ENCODE measurements at places on chromosomes 1 and 21. TPM values are rescaled to one million over a fixed set of nuclear protein-coding genes. Genes with fewer than 3 reads are reported as not detected.

- H3K27me3 ChIP-seq, result no peaks in the 10 kb centered on the region
- no peaks in the 10 kb centered on the region for H3K36me3 ChIP-seq
- DNase-seq, result no peak
- H3K4me3 ChIP-seq, result no peak overlapping the region
Observed at GRCh38 chr1:56484695-56485094, 94.7 kb downstream of the PLPP3 start.

- H3K27ac ChIP-seq, result no peak overlapping the region
- DNase-seq, result peak; percentile 34
- H3K36me3 ChIP-seq, result peaks cover 52% of the 10 kb centered on the region
- peaks cover 18% of the 10 kb centered on the region for H3K4me1 ChIP-seq
Observed at GRCh38 chr1:232472485-232473041, 157.4 kb downstream of the SIPA1L2 start.

- no peaks in the 10 kb centered on the region for H3K36me3 ChIP-seq
- no peaks in the 10 kb centered on the region for H3K4me1 ChIP-seq
- H3K27me3 ChIP-seq, result no peaks in the 10 kb centered on the region
- no peak overlapping the region for H3K27ac ChIP-seq
- DNase-seq, result no peak
Observed at GRCh38 chr1:218255090-218255489, 30.0 kb upstream of the RRP15 start.

DNA sequence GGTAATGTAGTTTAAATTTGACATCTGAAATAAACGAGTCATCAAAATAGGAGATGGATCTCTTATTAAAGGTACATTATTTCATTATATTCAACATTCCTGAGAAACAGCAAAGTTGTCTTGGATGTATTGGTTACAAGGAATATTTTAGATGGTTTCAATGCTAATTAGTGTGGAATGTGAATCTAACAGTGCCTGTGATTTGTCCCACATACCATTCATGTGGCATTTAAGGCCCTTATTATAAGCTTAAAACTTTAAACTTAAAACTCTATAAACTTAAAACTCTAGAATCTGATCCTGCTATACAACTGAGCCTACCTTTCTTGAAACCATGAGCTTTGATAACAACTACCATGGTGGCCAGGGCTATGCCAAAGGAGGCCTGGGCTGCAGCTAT is at the start of gene KRTAP22-1:
Gene KRTAP22-1, plus strand, starts transcription at position 301 of the 400 bp plus-strand sequence.
- no peak within 1 kb of the TSS for H3K4me3 ChIP-seq
- no peaks in the 10 kb centered on the region for H3K36me3 ChIP-seq
- no peaks in the 10 kb centered on the region for H3K27me3 ChIP-seq
- no peak within 1 kb of the TSS for H3K27ac ChIP-seq
- H3K4me1 ChIP-seq, result no peaks in the 10 kb centered on the region

DNA sequence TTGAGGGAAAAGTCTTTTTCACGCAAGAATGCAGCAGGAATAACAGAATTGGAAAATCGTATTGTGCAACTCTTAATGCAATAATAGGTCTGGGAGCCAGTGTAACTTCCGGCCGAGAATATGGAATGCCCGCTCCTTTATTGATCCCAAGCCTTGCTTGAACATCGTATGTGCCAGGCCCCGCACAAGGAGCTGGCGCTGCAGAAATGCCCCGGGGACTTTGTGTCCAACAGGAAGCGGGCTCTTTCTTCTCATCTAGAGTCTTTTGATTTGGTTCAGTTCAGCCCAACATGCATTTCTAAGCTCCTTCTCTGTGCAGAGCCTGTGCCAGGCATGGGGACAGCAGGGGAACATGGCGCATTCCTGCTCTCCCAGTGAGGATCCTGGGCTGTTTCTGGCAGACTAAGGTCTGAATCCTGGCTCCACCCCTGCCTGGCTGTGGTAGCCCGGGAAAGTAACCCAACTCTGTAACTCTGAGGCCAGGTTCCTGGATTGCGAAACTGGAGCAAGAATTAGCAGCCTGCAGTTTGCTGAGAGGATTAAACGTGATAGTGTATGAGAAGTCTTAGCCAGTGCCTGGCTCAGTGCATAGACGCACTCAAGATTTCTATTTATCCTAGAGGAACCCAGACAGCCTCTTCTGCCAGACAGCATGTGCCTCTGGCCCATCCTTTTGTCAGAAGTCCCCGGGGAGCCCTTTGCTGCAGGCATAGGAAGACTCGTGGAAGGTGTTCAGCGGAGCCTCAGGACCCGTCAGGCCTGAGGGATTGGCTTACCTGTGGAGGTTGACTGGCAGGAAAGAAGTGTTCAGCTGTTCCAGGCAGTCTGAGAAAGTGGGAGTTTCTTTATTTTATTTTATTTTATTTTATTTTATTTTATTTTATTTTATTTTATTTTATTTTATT is 987 bp upstream of the CDCP2 start:
- H3K27ac ChIP-seq, result no peak overlapping the region
- H3K4me1 ChIP-seq, result no peaks in the 10 kb centered on the region
- no peaks in the 10 kb centered on the region for H3K27me3 ChIP-seq
- no peak overlapping the region for H3K4me3 ChIP-seq
- no peak for DNase-seq

GRCh38 chr1:94194079-94194865 is 43.1 kb downstream of the ARHGAP29 start:
- H3K27me3 ChIP-seq, result no peaks in the 10 kb centered on the region
- no peak for DNase-seq
- no peaks in the 10 kb centered on the region for H3K36me3 ChIP-seq
- H3K4me1 ChIP-seq, result peaks cover 12% of the 10 kb centered on the region

- H3K4me1 ChIP-seq, result peaks cover 12% of the 10 kb centered on the region
- H3K36me3 ChIP-seq, result no peaks in the 10 kb centered on the region
- no peak for DNase-seq
- H3K27me3 ChIP-seq, result no peaks in the 10 kb centered on the region
Observed at GRCh38 chr1:206082831-206083695, 30.1 kb downstream of the RHEX start.

GRCh38 chr1:29306471-29307140 is 70.3 kb downstream of the PTPRU start:
- no peaks in the 10 kb centered on the region for H3K27me3 ChIP-seq
- H3K27ac ChIP-seq, result no peak overlapping the region
- H3K36me3 ChIP-seq, result no peaks in the 10 kb centered on the region
- no peak for DNase-seq
- peaks cover 12% of the 10 kb centered on the region for H3K4me1 ChIP-seq

- no peak overlapping the region for H3K27ac ChIP-seq
- H3K36me3 ChIP-seq, result no peaks in the 10 kb centered on the region
- no peaks in the 10 kb centered on the region for H3K4me1 ChIP-seq
- no peaks in the 10 kb centered on the region for H3K27me3 ChIP-seq
Observed at GRCh38 chr1:8796812-8797211, 20.6 kb downstream of the RERE start.

GRCh38 chr1:225479996-225480720 is 52.3 kb upstream of the LBR start:
- H3K4me1 ChIP-seq, result no peaks in the 10 kb centered on the region
- no peak overlapping the region for H3K27ac ChIP-seq
- no peaks in the 10 kb centered on the region for H3K27me3 ChIP-seq
- no peaks in the 10 kb centered on the region for H3K36me3 ChIP-seq
- no peak for DNase-seq
- H3K4me3 ChIP-seq, result no peak overlapping the region

DNA sequence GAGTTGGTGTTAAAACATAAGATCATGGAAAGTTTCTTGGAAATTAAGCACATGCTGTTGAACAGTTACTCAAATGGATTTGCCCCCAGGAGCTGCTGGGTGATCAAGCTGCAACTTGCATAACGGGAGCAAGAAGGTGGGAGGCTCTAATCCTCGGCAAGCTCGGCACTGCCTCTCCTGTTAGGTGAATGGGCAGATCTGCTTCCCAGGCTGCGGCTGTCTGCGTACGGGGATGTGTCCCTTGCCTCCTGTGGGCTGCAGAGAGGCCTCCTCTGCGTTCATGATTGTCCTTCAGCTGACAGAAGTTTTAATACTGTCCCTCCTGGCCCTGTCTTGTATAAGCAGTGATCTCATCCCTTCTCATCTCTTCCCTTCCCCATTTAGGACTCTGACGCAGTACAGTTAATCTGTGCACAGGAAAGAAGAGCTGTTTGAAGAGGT is 36.7 kb downstream of the ATP1A1 start:
- peak overlapping the region; percentile 95 for H3K27ac ChIP-seq
- H3K4me1 ChIP-seq, result peaks cover 50% of the 10 kb centered on the region

- no peak overlapping the region for H3K27ac ChIP-seq
- peak; percentile 15 for DNase-seq
- H3K4me1 ChIP-seq, result peaks cover 4% of the 10 kb centered on the region
- no peaks in the 10 kb centered on the region for H3K36me3 ChIP-seq
Observed at GRCh38 chr1:167829868-167830267, 84.1 kb downstream of the ADCY10 start.

DNA sequence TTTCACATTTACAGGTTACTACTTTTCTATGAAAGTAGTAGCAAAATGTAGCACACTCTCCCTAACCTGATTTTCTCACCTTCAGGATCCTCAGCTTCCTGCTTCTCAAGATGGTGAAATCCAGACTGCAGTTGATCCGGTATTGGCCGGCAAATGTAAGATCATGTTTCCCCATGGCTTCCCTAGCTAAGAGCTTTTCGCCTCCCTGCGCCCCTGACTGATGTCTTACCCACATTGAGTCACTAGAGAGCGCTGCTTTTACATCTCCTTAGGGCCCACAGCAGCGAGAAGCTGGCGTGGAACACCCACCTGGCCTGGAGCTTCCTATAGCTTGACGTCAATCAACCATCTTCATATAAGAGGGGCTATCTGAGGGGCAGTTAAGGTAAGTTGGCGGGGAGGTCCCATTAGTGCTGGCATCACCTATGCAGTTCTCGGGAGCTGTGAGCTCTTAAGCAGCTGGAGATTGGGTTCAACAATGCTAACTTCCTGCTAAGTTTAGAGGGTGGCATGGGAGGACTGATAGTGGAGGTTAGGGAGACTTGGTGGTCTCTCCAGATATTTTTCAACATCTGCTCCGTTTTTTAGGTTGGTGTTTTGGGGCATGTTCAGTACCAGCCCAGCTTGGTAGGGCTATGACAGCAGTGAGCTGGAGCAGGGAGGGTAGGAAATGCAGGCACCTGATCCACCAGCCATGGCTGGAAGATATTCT is 5.5 kb downstream of the PTPN7 start:
- H3K4me3 ChIP-seq, result no peak overlapping the region
- peaks cover 3% of the 10 kb centered on the region for H3K4me1 ChIP-seq
- peak; percentile 84 for DNase-seq
- no peaks in the 10 kb centered on the region for H3K27me3 ChIP-seq

DNA sequence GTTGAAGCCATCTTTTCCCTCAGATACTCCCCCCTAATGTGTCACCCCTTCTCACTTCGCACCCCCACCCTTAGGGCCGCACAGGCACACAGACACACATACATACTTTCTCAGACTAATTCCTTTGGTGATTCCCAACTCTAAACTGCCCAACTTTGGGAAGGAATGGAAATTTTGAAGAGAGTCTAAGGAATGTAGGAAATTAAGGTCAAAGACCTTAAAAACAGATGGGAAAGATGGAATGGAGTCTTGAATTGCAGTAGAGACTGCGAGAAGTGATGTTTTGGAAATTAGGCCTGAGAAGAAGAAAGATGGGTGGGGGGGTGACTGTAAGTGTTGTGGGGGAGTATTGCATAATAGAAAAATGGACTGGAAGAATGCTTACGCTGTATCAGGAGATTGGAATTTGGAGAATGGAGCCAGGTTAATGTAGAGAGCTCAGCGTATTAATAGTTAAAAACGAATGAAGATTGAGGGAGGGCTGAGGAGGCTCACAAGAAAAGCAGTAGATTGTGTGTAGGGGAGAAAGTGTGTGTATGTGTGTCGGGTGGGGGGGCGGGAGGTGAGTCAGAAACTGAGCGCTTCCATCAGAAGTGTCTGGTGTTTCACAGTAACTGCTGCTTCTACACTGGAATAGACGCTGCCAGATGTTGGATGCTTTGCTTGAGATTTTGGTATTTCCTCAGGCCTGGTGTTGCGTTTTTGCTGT is 1.7 kb downstream of the PIP5K1A start:
- peak; percentile 10 for DNase-seq
- H3K27me3 ChIP-seq, result no peaks in the 10 kb centered on the region
- H3K4me3 ChIP-seq, result peak overlapping the region; percentile 77
- H3K27ac ChIP-seq, result peak overlapping the region; percentile 94
- peaks cover 3% of the 10 kb centered on the region for H3K36me3 ChIP-seq
- H3K4me1 ChIP-seq, result peaks cover 6% of the 10 kb centered on the region

- H3K27me3 ChIP-seq, result no peaks in the 10 kb centered on the region
- no peak for DNase-seq
- H3K4me1 ChIP-seq, result peaks cover 20% of the 10 kb centered on the region
- no peaks in the 10 kb centered on the region for H3K36me3 ChIP-seq
Observed at GRCh38 chr1:167268347-167268787, 47.7 kb downstream of the POU2F1 start.

GRCh38 chr1:19208710-19209438 is 1.2 kb downstream of the UBR4 start:
- H3K36me3 ChIP-seq, result no peaks in the 10 kb centered on the region
- H3K27ac ChIP-seq, result peak overlapping the region; percentile 90
- peaks cover 39% of the 10 kb centered on the region for H3K4me1 ChIP-seq
- H3K27me3 ChIP-seq, result no peaks in the 10 kb centered on the region

- no peaks in the 10 kb centered on the region for H3K36me3 ChIP-seq
- no peaks in the 10 kb centered on the region for H3K27me3 ChIP-seq
- H3K4me3 ChIP-seq, result no peak overlapping the region
- no peak overlapping the region for H3K27ac ChIP-seq
- no peaks in the 10 kb centered on the region for H3K4me1 ChIP-seq
- no peak for DNase-seq
Observed at GRCh38 chr1:112852276-112852675, 103.7 kb downstream of the SLC16A1 start.

GRCh38 chr1:177629526-177629925 is 340.3 kb downstream of the SEC16B start:
- no peak overlapping the region for H3K4me3 ChIP-seq
- H3K36me3 ChIP-seq, result no peaks in the 10 kb centered on the region
- H3K27ac ChIP-seq, result no peak overlapping the region
- H3K4me1 ChIP-seq, result no peaks in the 10 kb centered on the region

DNA sequence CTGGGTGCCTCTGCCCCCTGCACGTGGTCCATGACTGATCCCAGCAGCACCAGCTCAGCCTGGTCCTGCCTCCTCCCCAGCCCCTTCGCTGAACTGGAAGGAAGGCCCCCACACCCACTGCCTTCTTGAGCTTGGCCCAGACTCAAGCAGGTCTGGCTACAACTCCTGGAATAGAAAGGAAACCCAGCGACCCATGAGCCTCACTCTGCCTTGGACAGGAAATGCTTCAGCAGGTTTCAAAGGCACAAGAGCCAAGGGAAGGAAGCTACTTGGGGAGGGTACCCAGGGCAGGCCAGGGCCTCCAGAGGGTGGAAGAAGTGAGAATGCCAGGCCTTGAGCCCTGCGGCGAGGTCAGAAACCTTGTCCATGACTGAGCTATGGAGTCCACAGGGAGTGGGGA is 35.9 kb upstream of the RD3 start:
- H3K4me1 ChIP-seq, result no peaks in the 10 kb centered on the region
- no peak for DNase-seq
- H3K27ac ChIP-seq, result no peak overlapping the region
- no peaks in the 10 kb centered on the region for H3K36me3 ChIP-seq
- H3K27me3 ChIP-seq, result no peaks in the 10 kb centered on the region

PLA2G2A gene
- not detected for total RNA-seq

BSND gene
- total RNA-seq, result not detected

SLC37A1 gene
- total RNA-seq, result 5.3 TPM

PLEKHA6 gene
- 71.7 TPM for total RNA-seq

MATN1 gene
- total RNA-seq, result 0.36 TPM

TSSK3 gene
- total RNA-seq, result 2.3 TPM

SPATA45 gene
- total RNA-seq, result 2.9 TPM

CBR3 gene
- not detected for total RNA-seq

CIART gene
- total RNA-seq, result 15.4 TPM

IL19 gene
- not detected for total RNA-seq

SLAMF8 gene
- not detected for total RNA-seq

EPS8L3 gene
- total RNA-seq, result not detected

RHEX gene
- 10.9 TPM for total RNA-seq

DCST1 gene
- total RNA-seq, result not detected

IL12RB2 gene
- 0.04 TPM for total RNA-seq

NLRP3 gene
- 0.39 TPM for total RNA-seq

ZSWIM5 gene
- 10.3 TPM for total RNA-seq

GJA4 gene
- total RNA-seq, result 0.42 TPM
